ENCODE measurements at places on chromosomes 5 and 9. TPM values are rescaled to one million over a fixed set of nuclear protein-coding genes. Genes with fewer than 3 reads are reported as not detected.

- no peak overlapping the region for H3K4me3 ChIP-seq
- no peaks in the 10 kb centered on the region for H3K27me3 ChIP-seq
- H3K27ac ChIP-seq, result no peak overlapping the region
- DNase-seq, result no peak
These were observed 1.7 kb downstream of the MYMK start for GRCh38 chr9:133523106-133523505.

DNA sequence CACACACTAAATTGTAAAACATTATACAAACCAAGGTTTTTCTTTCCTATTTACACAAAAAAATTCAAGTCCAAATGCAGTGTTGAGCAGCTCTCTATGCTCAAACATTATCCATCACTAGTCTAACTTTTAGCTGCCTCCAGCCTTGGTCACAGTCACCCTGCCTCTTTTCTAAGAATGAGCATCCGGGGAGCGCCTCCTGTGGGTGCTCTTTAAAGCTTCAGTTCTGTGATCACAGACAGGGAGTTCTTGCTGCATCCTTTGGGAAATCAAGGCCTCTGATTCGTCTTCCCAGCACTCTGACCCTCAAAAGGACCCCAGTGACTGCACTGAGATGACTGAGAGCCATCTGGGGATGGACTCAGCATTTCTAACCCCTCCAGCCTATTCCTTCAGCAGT is 289.6 kb downstream of the SEC61B start:
- H3K36me3 ChIP-seq, result no peaks in the 10 kb centered on the region
- H3K4me3 ChIP-seq, result no peak overlapping the region
- H3K27me3 ChIP-seq, result no peaks in the 10 kb centered on the region
- H3K27ac ChIP-seq, result no peak overlapping the region
- H3K4me1 ChIP-seq, result peaks cover 16% of the 10 kb centered on the region

GRCh38 chr5:17308326-17309065 is 91.1 kb downstream of the BASP1 start:
- H3K4me1 ChIP-seq, result peaks cover 4% of the 10 kb centered on the region
- no peak overlapping the region for H3K27ac ChIP-seq
- H3K27me3 ChIP-seq, result no peaks in the 10 kb centered on the region

- no peaks in the 10 kb centered on the region for H3K27me3 ChIP-seq
- H3K36me3 ChIP-seq, result no peaks in the 10 kb centered on the region
- no peak overlapping the region for H3K27ac ChIP-seq
- H3K4me1 ChIP-seq, result peaks cover 18% of the 10 kb centered on the region
- no peak for DNase-seq
These were observed 2.4 kb downstream of the BICD2 start for GRCh38 chr9:92762196-92762595.

DNA sequence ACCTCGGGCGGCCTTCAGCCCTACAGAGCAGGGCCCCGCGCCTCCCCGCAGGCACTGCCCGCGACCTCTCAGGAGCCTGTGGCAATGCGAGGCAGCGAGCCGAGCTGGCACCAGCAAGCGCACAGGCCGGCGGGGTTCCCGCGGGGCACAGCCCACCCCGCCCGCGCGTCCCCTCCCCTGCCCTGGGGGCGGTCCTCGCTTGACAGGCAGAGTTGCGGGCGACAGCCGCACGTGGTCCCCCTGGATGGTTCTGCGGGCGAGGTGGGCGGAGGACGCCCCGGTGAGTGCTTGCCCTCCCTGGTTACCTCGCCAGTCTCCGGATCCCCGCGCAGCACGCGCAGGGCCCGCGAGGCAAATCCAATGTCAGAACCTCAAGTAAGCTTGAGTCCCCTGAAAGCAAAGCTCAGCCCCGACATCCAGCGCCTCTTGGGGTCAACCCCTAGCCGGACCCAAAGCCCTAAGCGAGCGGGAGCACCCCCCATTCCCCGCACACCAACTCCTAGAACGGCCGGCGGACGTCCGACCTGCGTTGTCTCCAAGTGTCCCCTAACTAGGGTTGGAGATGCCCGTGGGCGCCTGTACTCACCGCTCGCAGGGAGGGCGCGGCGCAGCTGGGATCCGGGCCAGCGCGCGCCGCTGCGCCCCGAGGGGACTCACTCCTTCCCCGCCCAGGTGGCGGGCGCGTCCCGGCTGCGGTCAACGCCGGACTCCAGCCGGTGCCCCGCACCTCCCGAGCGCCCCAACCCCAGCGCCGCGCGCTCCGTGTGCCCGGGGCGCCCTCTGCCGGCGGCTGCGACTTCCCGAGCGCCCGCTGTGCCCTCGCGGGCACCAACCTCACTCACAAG is at the start of gene DRD1:
DRD1 (minus strand) TSS at position 123 of the 845 bp plus-strand sequence. CDS start 1,083 bp downstream, outside the sequence.
- H3K36me3 ChIP-seq, result no peaks in the 10 kb centered on the region
- peaks cover 42% of the 10 kb centered on the region for H3K4me1 ChIP-seq
- H3K4me3 ChIP-seq, result peak within 1 kb of the TSS; percentile 66
- DNase-seq, result peak; percentile 86

- no peak overlapping the region for H3K27ac ChIP-seq
- H3K27me3 ChIP-seq, result no peaks in the 10 kb centered on the region
- no peaks in the 10 kb centered on the region for H3K36me3 ChIP-seq
- DNase-seq, result no peak
These were observed 115.2 kb upstream of the LHFPL2 start for GRCh38 chr5:78763659-78764189.

DNA sequence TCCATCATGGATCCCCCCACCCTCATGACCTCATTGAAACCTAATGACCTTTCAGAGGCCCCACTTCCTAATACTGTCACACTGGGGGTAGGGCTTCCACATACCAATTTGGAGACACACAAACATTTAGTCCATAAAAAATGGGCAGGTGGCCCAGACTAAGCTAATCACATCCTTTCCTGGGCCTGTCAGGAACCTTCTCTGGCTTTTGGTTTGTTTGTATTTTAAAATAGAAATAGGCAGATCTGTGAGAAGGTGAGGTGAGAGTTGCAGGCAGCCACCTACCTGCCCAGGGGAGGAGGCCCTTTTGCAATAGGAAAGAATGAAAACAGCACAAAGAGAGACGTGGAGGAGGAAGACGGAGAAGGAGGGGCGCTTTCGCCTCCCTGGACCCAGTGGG is 90.2 kb upstream of the BOD1 start:
- H3K4me1 ChIP-seq, result no peaks in the 10 kb centered on the region
- H3K36me3 ChIP-seq, result no peaks in the 10 kb centered on the region
- no peak overlapping the region for H3K4me3 ChIP-seq
- DNase-seq, result no peak
- H3K27me3 ChIP-seq, result no peaks in the 10 kb centered on the region

NTRK2 gene
- not detected for polyA plus RNA-seq

TGFBI gene
- 9.4 TPM for polyA plus RNA-seq

IER5L gene
- polyA plus RNA-seq, result 0.24 TPM

HTR4 gene
- polyA plus RNA-seq, result not detected
